ENCODE measurements at places on chromosomes 3 and 15. TPM values are rescaled to one million over a fixed set of nuclear protein-coding genes. Genes with fewer than 3 reads are reported as not detected.

GRCh38 chr15:53665930-53666329 lies 93.5 kb downstream of the WDR72 start:
- no peak for DNase-seq

- DNase-seq: no peak
Observed at GRCh38 chr15:22925875-22926274, 54.3 kb downstream of the CYFIP1 start.

- DNase-seq: no peak
Observed at GRCh38 chr15:70801109-70801508, 37.8 kb upstream of the UACA start.

GRCh38 chr3:62625268-62625667 lies 249.9 kb downstream of the CADPS start:
- no peak for DNase-seq

DNA sequence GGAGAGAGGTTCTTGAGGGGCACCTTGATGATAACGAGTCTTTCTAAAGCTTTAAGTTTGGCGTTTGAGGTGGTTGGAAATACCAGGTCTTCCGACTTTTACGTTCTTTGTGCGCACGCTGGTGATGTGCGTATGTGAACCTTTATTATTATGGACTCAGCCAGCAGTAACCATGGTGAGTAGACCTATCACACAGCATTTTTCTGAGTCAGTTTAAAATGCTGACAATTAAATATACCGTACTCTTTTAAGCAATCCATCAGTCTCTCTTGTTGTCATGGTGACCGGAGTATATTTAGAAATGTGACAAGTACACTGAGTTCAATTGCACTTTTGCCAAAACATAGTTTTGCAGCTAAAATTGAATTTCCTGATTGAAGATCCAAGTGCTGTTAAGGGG lies 172.2 kb downstream of the LPP start:
- no peak for DNase-seq

GRCh38 chr15:74752531-74752930 lies 3.9 kb downstream of the CYP1A2 start:
- DNase-seq: peak; percentile 18

- no peak for DNase-seq
Observed at GRCh38 chr3:109057056-109057455, 60.9 kb downstream of the MORC1 start.

DNA sequence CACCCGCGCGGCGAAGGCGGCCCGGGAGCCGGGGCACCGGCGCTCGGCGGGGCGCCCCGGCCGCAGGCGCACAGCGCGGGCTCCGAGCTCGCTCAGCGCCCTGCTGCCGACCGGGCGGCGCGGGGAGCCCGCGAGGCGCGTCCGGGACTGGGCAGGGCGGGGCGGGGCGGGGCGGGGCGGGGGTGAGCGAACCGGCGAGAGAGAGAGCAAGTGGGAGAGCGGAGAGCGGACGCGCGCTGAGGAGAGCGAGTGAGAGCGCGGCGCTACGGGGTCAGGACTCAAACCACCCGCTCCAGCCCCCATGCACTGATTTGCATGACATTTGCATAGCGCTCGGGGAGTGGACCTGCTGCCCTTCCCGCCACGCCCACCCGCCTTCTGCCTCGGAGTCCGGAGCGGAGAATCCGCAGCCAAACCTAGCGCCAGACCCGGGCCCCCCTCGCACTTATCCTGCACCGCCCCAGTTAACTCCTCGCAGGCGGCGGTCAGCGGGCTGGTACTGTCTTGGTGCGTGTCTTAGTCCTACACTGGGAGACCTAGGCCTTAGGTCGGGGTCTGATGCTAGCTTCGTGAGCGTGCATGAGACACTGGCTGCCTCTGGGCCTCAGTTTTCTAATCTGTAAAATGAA lies at the start of gene MYLK:
Gene MYLK (minus strand): TSS at position 130 of the 629 bp plus-strand sequence. CDS start 90,491 bp downstream, outside the sequence.
- DNase-seq: peak; percentile 49

GRCh38 chr3:121482660-121483059 lies 63.1 kb downstream of the POLQ start:
- DNase-seq: no peak

GRCh38 chr3:42306499-42306898 lies 40.5 kb upstream of the CCK start:
- DNase-seq: no peak

DNA sequence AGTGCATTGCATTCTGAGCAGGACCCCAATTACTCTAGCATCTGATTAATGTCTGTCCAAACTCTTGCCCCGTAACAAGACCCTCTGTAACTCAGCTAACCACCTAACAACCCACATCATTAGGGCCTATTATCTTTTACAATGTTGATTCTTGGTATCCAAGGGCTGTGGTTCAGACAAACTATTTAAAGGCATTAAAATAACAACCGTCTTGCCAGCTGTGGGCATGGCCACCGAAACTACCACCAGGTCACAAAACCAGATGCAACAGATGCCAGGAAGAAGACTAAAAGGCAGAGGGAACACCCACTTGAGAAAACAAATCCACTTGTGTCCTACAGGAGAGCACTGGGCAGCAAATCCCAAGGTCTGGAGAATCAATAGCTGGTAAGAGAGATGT lies 262.9 kb downstream of the ERC2 start:
- DNase-seq: no peak

DNA sequence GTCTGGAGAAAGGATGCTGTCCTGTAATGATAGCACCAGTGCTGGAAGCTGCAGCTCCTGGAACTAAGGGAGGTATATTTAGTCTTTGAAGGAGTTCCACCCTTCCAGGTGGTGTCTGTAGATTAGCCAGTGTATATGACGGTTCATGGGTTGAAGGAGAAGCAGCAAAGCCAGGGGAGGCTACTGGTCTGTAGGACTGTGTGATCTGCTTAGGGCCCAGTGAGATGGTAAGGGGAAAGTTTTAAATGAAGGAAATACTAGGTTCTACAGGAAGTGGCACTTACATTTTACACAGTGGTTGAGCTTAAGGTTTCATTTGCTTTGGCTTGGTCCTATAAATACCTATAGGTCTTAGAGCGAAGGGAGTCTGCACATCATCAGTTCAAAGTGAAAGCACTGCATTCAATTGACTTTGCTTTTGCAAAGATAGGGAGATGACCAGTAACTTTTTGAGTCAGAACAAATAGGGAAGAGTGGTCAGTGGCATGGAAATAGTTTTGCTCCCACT lies 5.6 kb downstream of the SLC25A38 start:
- DNase-seq: no peak

DNA sequence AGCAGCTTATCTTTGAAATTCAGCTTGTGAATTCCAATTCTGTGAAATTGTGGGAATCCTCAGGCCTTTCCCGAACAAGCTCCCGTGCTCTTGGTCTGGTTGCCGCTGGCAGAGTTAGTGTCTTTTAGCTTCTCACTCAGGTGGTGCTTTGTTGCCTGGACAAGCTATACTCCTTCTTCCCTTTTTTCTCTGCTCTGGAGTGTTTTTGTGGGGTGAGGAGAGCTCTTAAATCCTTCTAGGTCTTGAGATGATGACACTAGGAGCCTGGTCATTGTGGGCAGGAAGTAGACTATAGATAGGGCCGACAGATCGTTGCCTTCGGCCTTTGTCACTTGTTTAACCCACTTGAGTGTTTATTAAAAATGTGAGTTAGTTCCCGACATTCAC lies 93.8 kb downstream of the SLCO3A1 start:
- no peak for DNase-seq

GRCh38 chr15:47954196-47954595 lies 166.6 kb upstream of the SLC24A5 start:
- no peak for DNase-seq

DNA sequence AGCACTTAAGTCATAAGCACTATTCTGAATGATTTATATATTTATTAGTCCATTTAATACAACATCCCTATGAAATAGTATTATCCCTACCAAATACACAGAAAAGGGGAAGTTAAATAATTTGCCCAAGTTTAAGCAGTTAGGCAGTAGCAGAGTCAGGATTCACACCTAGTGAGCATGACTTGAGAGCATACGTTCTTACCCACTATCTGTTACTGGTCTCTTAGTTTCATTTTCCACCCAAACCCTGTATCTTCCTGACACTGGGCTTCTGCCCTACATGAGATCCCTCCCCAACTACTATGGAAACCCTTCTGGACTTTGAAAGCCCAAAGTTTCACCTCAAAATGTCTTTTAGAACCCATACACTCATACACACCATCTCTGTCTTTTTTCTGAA lies 4.4 kb upstream of the ATOSA start:
- no peak for DNase-seq

GRCh38 chr3:191020730-191021396 lies 158.4 kb upstream of the GMNC start:
- DNase-seq: no peak

- DNase-seq: no peak
Observed at GRCh38 chr3:34793057-34793456, 846.3 kb upstream of the ARPP21 start.

DNA sequence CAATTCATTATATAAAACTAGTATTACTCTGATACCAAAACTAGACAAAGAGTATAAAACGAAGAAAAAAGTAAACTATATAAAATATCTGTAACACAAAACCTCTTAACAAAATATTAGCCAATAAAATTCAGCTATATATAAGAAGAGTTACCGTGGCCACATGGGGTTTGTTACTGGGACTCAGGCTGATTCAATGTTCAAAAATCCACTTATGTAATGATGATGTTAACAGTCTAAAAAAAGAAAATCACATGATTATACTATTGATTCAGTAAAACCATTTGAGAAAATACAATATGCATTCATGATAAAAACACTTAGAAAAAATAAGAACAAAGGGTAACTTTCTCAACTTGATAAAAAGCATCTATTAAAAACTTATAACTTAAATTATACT lies 18.3 kb downstream of the P2RY1 start:
- no peak for DNase-seq

GRCh38 chr3:100973594-100973993 lies 19.6 kb downstream of the ABI3BP start:
- no peak for DNase-seq

DNA sequence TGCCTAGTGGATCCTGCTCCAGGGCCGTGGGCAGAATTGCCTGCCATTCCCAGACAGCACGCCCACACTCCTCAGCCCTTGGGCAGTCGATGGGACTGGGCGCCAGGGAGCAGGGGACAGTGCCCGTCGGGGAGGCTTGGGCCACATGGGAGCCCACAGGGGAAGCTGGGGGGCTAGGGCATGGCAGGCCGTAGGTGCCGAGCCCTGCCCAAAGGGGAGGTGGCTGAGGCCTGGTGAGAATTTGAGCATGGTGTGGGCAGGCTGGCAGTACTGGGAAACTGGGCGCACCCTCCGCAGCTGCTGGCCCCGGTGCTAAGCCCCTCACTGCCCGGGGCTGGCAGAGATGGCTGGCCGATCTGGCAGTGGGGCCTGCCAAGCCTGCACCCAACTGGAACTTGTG lies 1225.9 kb upstream of the EPHA6 start:
- no peak for DNase-seq

DNA sequence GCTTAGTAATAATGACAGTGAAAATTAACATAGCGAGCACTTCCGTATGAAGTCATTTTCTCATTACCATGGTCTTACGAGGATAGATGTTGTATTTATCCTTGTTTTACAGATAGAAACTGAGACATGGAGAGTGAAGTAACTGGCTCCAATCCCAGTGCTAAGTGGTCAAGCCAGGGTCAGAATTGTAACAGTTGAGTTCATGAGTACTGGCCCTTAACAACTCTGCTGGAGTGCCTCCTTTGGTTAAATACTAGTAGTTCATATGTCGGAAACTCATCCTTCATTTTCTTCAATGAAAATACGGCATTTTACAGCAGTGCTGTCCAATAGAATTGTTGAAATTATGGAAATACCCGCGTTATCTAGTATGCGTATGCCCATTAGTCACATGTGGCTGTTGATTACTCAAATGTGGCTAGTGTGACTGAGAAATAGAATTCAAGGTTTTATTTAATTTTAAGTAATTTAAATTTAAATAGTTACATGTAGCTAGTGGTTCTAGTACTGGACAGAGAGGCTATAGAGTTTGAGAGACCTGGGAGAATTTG lies 32.5 kb downstream of the FNDC3B start:
- DNase-seq: no peak

GRCh38 chr3:9909221-9910013 lies 6.8 kb downstream of the IL17RE start:
- DNase-seq: no peak

GRCh38 chr3:187811585-187812250 lies 66.5 kb upstream of the BCL6 start:
- DNase-seq: peak; percentile 94

- DNase-seq: no peak
Observed at GRCh38 chr3:88188436-88188835, 38.7 kb downstream of the C3orf38 start.

- no peak for DNase-seq
Observed at GRCh38 chr3:133441867-133442270, 42.0 kb downstream of the BFSP2 start.

GRCh38 chr3:8576436-8576835 lies 68.2 kb downstream of the SSUH2 start:
- DNase-seq: no peak

DNA sequence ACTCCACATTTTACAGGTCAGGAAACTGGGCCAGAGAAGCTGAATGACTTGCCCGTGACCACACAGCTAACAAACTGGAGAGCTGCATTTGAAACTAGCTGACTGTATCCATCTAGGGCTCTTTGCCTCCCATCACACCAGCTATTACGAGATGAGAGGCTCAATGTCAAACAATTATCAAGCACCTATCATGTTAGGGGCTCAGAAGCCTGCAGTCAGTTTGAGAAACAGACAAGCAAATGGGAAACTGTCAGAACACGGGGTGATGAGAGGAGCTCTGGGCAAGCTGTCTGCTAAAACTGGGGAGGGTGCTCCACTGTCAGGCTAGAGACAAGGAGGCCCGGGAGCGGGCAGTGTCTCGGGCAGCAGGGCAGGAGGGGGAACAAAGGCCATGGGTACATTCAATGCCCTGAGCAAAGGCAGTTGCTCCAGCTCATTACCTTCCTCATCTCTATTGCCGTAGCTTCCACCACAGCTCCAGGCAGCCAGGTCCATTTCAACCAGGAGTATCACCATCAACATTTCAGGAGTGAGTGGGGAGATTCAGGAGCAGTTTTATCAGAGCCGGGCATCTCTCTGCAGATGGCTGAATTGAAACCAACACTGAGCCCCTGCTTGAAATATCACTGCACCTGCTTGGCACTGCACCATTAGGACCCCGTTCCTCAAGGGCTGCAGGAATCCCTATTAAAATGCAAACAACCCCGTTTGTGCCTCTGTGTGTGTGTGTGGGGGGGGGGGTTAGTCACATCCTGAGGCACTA lies 122.6 kb downstream of the RAB11A start:
- DNase-seq: no peak

- DNase-seq: no peak
Observed at GRCh38 chr3:122168044-122168443, 15.4 kb upstream of the CASR start.

The TM4SF18 gene
- total RNA-seq: 1.4 TPM

The PAK6 gene
- total RNA-seq: 4.5 TPM

The CDC25A gene
- 30.8 TPM for total RNA-seq

The ZKSCAN7 gene
- total RNA-seq: 5.7 TPM

The PLAAT1 gene
- total RNA-seq: 2.1 TPM

The FMN1 gene
- total RNA-seq: 2.7 TPM

The NR1I2 gene
- 0.69 TPM for total RNA-seq

The LRRIQ4 gene
- total RNA-seq: not detected

The LRTM1 gene
- total RNA-seq: not detected

The GP9 gene
- total RNA-seq: not detected

Measured in epithelial cell of proximal tubule (primary cell).